ENCODE measurements at places on chromosomes 7 and 10.

GRCh38 chr7:17940951-17941431, 697 bp upstream of the SNX13 start:
- DNase-seq = no peak

- DNase-seq = no peak
These were observed 673 bp upstream of the ST8SIA6 start for GRCh38 chr10:17455015-17455520.

- DNase-seq = peak; percentile 94
These were observed 281.1 kb downstream of the CCDC3 start for GRCh38 chr10:12720217-12720981.

DNA sequence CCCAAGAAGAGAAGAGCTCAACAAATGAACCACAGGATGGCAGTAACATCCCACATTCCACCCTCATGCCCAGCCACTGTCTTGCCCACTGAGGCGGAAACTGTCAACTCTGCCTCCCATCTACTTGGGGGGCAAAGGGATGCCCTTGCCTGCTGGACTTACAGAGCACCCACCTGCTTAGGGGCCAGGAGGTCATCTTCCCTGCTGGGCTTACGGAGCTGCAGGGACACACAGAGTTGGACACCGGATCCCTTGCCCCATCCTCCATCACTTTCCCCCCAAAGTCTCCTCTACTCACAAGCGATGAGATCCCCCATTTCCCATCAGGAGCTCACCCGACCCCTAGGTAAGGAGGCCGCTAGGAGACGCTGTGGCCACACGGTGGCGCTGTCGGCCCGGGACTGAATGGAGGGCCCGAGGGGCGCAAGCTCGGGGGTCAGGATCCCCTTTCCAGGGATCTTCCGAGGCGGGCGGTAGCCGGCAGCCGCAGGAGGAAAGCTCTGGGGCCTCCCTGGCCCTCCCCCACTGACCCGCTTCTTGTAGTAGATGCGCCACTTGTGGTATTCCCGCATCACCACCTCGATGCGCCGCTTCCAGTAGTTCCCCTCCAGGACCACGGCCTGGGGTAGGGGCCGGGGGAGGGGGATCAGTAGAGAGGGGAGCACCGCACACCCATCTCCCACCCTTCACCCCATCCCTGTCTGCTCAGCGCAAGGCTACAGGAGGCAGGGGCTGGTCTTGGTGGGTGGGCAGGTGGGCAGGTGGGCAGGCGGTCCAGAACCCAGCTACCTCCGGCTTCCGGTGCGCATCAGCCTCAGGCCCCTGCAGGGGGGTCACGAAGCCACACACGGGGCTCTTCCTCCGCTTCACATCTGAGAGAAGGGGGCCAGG, 17.3 kb downstream of the MLXIPL start:
- peak; percentile 83 for DNase-seq

GRCh38 chr10:71525092-71525491, 128.4 kb downstream of the CDH23 start:
- DNase-seq = no peak

- peak; percentile 64 for DNase-seq
These were observed 588.8 kb downstream of the INHBA start for GRCh38 chr7:41114131-41114530.

DNA sequence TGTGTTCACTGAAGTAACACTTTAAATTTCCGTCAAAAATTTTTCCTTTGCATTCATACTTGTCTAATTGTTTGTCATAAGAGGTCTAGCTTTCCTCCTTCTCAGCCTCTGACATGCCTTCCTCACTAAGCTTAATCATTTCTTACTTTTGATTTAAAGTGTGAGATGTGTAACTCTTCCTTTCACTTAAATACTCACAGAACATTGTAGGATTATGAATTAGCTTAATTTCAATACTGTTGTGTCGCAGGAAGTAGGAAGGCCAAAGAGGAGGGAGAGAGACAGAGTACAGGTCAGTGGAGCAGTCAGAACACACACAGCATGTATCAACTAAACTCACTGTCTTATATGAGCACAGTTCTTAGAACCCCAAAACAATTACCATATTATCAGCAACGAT, 99.0 kb downstream of the SRPK2 start:
- DNase-seq = no peak

GRCh38 chr7:47071866-47072265, 510.0 kb downstream of the TNS3 start:
- DNase-seq = no peak

DNA sequence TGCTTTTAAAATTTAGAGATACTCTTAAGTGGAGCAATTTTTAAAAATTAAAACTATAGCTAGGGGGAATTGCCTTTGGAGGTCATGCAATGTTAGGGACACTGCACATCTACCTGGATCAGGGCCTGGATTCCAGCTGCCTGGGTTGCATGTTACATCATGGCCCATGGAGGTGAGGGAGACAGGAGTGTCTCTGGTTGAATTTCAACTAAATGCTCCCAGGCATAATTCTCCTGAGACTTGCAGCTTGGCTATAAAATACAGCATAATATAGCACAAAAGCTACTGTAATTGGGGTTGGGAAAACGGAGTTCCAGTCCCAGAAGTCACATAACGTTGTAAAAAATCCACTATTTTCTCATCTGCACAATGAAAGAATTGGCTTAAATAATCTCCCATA, 782.5 kb downstream of the LRMDA start:
- no peak for DNase-seq

DNA sequence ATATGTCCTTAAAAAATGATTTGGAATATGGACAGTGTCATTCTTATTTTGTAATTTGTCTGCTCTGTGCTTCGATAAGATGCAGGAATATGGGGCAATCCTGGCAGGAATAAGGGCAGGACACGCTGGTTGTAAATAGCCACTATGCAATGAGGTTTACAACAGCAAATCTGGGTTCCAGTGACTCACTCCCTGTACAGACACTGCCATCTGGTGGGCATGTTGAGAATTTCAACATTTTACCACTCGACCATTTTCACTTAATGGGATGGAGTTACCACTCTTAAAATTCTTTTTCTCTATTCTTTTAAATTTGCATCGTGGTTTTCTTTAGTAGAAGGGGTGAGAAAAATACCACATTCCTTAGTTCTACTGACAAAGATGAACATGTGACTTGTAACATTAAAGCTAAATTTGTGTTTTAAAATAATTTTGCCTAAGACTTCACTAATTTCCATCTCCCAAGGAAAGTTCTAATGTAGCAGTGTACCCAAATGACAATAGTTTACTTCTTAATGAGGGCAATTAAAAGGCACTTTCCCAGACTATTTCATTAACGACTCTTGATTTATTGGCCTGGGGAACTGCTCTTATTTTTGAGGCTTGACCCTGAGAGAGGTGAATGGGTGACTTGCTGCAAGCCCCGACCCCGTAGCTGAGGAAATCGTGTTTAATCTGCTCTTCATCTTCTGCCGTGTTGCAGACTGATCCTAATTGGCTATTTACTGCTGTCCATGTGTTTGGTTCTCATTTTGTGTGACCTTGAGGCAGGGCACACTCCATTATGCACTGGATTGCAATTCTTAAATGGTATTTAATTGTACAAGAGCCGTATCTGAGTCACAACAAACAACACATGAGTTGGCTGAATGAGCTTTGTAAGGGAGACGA, 173.6 kb upstream of the IMMP2L start:
- peak; percentile 76 for DNase-seq

GRCh38 chr10:35359056-35359455, 22.7 kb downstream of the CCNY start:
- no peak for DNase-seq

DNA sequence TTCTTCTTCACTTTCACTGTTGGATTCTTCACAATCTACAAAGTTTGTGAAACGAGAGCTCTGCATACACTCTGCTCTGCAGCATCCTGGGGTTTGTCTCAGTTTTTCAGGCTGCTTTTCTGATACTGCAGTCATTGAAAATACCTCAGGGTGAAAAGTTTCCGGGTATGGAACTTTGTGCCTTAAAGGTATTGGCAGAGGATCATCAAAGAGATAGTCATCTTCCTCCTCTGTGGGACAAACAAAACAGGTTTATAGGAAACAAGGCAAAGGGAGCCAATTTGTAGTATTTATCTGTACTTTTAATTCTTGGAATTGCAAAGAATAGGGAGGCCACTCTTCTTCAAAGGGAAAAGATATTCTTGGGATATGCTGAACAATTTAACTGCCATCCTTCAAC, 30.4 kb downstream of the SUV39H2 start:
- DNase-seq = no peak

GRCh38 chr10:489330-489729, 200.1 kb downstream of the DIP2C start:
- DNase-seq = no peak

DNA sequence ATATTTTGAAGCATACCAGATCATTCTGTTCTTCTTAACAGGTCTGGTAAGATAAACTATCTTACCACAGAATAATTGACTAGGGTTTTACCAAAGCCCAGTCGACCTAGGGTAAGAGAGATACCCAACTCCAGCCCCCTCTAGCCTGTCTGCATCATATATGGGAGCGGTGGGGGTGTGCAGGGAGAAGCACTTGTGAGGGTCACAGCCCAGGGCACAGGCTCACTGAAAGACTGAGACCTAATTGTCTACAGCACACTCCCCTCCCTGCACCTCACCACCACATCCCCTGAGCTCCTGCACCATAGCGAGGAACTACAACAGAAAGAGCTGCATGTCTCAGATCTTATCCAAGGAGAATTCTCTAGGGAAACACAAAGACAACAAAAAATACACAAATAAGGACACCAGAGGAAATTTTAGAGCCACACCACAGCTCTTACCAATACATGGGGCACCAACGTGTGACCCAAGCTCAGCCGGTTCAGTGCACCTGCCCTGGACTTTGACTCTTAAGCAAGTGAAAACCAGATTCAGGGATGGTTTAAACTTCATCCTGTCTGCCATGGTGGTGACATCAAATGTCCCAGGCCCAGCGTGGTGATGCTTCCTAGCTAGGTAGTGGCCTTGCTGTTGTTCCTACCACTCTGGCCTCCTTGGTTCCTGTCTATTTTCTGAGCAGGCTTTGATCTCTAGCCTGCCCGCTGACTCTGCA, 150.8 kb downstream of the HERPUD2 start:
- no peak for DNase-seq

DNA sequence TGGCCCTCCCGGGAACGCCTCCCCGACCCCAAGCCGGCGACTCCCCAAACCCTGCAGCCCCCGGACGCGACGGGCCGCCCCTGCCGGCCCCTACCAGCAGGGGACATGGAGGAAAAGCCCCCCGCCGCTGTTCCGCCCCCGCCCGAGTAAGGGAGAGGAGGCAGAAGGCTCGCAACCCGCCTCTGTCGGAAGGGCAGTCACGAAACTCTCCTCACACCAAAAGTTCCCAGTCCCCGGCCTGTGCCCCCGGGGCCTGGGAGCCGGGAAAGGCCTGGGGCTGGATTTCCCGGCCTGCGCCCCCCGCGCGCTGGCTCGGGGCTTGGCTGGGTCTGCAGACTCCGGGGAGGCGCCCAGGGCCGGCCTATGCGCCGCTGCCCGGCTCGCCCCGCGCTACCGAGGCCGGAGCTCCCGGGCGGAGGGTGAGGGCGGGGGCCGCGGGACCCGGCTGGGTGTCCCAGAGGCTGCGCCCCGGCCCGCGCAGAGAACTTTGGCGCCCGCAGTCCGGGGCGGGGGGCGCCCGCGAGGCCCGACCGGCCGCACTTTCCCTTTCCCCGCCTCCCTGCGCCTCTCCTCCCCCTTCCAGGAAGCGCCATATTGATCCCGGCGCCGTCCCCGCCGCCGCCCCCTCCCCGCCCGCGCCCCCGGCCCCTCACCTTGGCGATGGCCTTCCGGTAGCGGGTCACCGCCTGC, 728 bp downstream of the PARD3 start:
- DNase-seq = peak; percentile 41

DNA sequence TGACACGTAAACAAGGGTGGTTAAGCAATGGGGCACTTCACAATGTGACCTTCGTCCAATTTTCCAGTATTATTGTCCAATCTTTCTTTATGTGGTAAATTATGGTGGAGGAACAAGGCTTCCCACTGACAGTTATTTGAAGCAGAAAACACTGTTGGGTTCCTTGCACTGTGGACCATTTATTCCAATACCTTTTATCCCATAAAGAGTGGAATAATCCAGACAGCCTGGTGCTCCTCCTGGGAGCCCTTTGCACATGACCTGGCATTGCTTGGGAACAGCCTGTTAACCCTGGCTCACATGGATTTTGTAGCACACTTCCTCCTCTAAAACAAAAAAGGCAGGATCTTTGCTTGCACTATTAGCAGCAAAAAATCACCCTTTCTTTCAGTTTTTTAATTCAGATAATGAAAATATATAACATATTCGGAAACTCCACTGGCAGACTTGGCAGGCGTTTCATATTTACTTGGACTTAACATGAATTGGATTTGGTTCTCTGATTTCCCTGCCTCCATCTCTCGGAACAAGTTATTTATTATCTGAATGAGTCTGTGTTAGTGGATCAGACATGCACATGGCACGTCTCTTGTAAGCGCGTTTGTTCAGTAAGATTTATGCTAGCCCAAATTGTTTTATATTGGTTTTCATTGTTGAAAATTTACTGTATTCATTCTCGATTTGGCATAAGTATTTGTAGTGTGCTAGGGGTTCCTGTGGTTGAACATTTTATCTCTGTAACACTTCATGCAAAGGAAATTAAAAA, 59.3 kb downstream of the BMPER start:
- DNase-seq = no peak

- no peak for DNase-seq
These were observed 29.0 kb upstream of the OGDHL start for GRCh38 chr10:49791100-49791499.

DNA sequence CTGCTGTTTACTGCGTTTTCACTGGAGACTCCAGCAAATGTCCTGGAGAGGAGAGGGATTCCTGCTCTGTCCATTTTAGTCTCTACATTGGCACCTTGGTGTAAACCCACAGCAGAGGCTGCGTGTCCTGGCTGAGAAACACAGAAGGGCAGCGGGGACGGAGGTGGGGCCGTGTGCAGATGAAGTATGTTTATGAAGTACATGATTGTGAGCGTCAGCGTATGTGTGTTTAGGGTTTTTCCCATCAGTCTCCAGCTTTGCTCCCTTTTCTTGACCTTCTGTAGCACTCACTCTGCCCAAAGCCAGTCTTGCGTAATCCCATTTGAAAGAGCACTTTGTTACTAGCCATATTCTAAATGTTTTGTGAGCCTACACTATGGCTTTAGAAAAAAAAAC, 750.7 kb upstream of the SORCS1 start:
- no peak for DNase-seq

DNA sequence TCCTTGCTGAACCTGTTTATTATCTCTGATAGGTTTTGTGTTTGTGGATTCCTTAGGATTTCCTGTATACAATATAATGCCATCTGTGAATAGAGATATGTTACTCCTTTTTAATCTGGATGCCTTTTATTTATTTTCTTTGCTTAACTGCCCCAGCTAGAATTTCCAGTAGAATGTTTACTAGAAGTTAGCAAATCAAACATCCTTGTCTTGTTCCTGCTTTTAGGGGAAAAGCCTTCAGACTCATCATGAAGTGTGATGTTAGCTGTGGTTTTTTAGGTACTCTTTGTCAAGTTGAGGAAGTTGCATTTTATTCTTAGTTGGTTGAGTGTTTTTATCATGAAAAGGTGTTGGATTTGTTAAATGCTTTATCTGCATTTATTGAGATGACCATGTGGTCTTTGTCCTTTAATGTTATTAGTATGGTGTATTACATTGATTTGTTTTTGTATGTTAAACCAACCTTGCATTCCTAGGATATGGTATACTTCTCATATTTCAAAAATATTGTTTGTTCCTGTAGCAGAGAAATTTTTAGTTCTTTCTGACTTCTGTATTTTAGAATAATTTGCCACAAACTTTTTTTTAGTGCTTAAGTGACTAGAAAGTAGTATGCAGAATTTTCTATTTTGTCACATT, 24.3 kb downstream of the PPP2R2D start:
- DNase-seq = no peak

- no peak for DNase-seq
These were observed 168.5 kb downstream of the LCOR start for GRCh38 chr10:97000487-97001182.

GRCh38 chr7:30563326-30563942, 31.2 kb upstream of the GARS1 start:
- peak; percentile 88 for DNase-seq

Data from Daoy (cell line).